ENCODE measurements at places on chromosomes 7 and 10.

DNA sequence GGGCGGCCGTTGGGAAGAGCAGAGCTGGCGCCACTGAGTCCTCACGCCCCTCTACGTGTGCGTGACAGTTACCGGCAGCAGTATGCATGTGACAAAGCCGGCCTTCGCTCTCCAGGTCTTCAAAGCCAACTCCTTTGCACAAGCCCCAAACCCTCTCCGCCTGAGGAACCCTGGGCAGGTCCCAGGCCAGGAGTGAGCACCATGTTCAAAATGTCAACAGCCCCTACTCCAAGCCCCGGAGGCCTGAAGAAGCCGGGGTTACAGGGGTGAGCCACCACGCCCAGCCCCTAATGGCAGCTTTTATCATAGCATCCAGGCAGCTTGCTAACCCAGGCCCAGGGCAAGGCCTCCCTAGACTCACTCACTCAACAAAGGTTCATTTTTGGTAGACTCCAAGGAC, 70.8 kb downstream of the OAT start:
- no peak for DNase-seq

GRCh38 chr7:115748123-115748738, 282.3 kb downstream of the TFEC start:
- no peak for DNase-seq

DNA sequence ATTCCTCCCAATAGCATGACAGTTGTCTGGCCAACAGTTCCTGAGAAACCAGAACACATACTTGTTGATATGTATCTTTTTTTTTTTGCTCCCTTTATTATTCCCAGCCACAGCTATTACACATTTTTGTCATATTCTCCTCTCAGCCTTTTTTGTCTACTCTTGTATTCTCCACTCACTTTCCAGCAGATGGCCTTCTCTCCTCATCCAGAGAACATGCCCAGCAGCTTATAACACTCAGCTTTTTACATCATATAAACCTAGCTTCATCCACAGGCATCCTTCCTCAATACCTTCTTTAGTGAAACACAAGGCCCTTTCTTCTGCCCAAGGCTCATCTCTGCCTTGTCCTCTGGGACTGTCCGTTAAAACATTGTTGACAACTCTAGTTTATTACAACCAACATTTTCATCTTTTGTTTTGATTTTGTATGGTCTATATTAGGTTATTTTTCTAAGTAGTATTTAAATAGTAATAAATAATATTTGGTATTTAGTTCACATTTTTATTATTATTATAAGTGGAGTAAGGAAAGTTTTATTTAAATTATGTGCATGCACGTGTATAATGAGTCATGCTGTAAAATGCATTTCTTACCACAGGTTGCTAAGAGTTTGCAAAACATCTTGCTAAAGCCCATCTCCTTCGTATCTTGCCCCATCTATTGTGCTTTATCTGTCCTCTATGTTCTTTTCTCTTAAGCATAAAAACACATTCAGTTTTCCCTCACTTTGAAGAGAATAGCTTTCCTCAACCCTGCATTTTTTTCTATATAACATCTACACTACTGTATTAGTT, 101.5 kb downstream of the ORC5 start:
- DNase-seq, result no peak

GRCh38 chr10:34374356-34375045, 440.6 kb downstream of the PARD3 start:
- DNase-seq, result no peak

- DNase-seq, result no peak
Measured at GRCh38 chr7:120941064-120941463, 9.5 kb upstream of the ING3 start.

GRCh38 chr10:99750641-99751040, 18.6 kb downstream of the CUTC start:
- no peak for DNase-seq

GRCh38 chr7:45662540-45663166, 88.5 kb downstream of the ADCY1 start:
- no peak for DNase-seq

Data from T1000 (cell line).